ENCODE measurements at places on chromosomes 2 and 18.

GRCh38 chr18:8139127-8139527 is 470.1 kb upstream of the RAB12 start:
- no peak overlapping the region for H3K4me3 ChIP-seq
- no peak overlapping the region for H3K27ac ChIP-seq
- no peaks in the 10 kb centered on the region for H3K27me3 ChIP-seq

GRCh38 chr18:13642440-13642827 is 83.9 kb downstream of the FAM210A start:
- no peaks in the 10 kb centered on the region for H3K27me3 ChIP-seq
- peaks cover 8% of the 10 kb centered on the region for H3K36me3 ChIP-seq
- DNase-seq, result no peak

- H3K27me3 ChIP-seq, result no peaks in the 10 kb centered on the region
- no peak overlapping the region for H3K27ac ChIP-seq
- H3K4me1 ChIP-seq, result peaks cover 14% of the 10 kb centered on the region
- no peak overlapping the region for H3K4me3 ChIP-seq
- no peak for DNase-seq
These were observed 41.3 kb upstream of the MRPL33 start for GRCh38 chr2:27730261-27730662.

DNA sequence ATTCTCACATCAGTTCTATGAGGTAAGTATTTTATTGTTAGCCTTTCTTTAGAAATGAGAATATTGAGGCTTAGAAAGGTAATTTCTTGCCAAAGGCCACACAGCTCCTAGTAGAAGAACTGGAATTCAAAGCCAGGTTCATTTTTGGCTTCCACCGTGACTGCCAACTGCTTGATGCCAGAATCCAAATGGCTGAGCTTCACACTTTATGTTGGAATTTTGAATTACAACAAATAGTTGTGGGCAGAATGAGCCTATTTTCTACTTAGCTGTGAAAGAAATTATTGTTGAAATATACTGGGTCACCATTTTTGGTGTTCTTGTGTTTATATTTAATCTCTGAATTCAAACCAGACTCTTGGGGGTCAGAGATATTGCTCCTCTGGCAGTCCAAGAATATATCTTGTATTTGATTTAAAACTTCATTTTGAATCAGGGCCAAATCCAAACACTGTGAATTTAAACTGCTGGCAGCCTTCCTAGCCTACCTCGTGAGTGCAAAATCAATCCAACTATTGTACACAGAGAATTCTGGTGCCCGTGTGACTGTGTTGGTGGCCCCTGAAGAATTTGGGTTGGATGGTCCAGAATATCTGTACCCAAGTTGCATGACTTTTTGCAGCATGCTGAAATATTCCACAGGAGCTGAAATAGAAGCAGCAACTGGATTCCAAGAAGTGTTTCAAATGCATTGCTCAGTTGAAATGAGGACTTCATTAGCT is 35.6 kb upstream of the LPIN1 start:
- DNase-seq, result no peak
- H3K27ac ChIP-seq, result no peak overlapping the region
- H3K4me1 ChIP-seq, result peaks cover 2% of the 10 kb centered on the region
- no peaks in the 10 kb centered on the region for H3K27me3 ChIP-seq
- H3K4me3 ChIP-seq, result no peak overlapping the region

GRCh38 chr2:75737961-75738360 is 27.2 kb upstream of the GCFC2 start:
- no peak overlapping the region for H3K27ac ChIP-seq
- no peaks in the 10 kb centered on the region for H3K36me3 ChIP-seq
- H3K4me3 ChIP-seq, result no peak overlapping the region
- no peak for DNase-seq
- H3K27me3 ChIP-seq, result peaks cover 24% of the 10 kb centered on the region

DNA sequence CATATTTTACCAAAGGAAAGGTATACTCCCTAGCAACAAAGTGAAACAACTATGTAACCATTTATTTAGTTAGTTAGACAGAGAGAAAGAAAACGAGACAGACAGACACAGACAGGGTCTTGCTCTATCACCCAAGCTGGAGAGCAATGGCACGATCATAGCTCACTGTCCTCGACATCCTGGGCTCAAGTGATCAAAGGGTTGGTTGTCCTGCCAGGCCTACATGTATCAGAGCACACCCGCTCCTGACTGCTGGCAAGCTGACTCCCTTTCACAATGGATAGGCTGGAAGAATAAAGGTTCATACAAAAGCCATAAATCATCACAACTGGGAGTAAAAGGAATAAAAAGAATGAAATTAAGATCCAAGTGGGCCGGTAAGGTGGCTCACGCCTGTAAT is 53.5 kb downstream of the ATL2 start:
- H3K27me3 ChIP-seq, result no peaks in the 10 kb centered on the region
- H3K4me1 ChIP-seq, result peaks cover 20% of the 10 kb centered on the region
- DNase-seq, result no peak
- H3K27ac ChIP-seq, result no peak overlapping the region
- peaks cover 39% of the 10 kb centered on the region for H3K36me3 ChIP-seq

GRCh38 chr2:109409321-109410038 is 204.3 kb downstream of the SEPTIN10 start:
- H3K27ac ChIP-seq, result no peak overlapping the region
- H3K4me3 ChIP-seq, result no peak overlapping the region
- DNase-seq, result no peak
- H3K4me1 ChIP-seq, result peaks cover 3% of the 10 kb centered on the region

- H3K4me1 ChIP-seq, result peaks cover 32% of the 10 kb centered on the region
- H3K27ac ChIP-seq, result no peak overlapping the region
- no peaks in the 10 kb centered on the region for H3K36me3 ChIP-seq
- H3K4me3 ChIP-seq, result no peak overlapping the region
- peaks cover 75% of the 10 kb centered on the region for H3K27me3 ChIP-seq
These were observed 4.9 kb upstream of the NEUROD1 start for GRCh38 chr2:181685150-181685688.

GRCh38 chr2:9251154-9252001 is 44.8 kb downstream of the ASAP2 start:
- H3K4me1 ChIP-seq, result no peaks in the 10 kb centered on the region
- H3K27ac ChIP-seq, result no peak overlapping the region
- DNase-seq, result no peak
- no peak overlapping the region for H3K4me3 ChIP-seq
- H3K36me3 ChIP-seq, result no peaks in the 10 kb centered on the region
- H3K27me3 ChIP-seq, result peaks cover 3% of the 10 kb centered on the region
